Renal cortical epithelial cell (primary cell): ENCODE measurements at places on chromosomes 12 and 14.

DNA sequence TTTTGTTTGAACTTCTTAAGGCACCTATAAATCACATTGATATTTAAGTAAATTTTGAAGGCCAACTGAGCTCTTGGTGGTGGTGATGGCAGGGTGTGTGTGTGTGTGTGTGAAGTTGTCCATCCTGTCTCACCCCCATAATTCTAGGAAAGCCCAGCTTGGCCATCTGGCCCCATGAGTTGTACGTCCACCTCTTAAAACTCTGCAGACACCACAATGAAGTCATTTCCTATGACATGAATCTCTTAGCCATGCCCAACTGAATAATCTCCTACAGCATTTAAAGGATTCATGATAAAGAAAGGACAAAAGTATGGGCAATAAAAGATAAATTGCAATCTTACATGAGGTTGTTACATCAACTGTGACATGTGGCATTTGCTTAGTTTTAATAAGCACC lies 123.4 kb downstream of the TTC7B start:
- no peak for DNase-seq

DNA sequence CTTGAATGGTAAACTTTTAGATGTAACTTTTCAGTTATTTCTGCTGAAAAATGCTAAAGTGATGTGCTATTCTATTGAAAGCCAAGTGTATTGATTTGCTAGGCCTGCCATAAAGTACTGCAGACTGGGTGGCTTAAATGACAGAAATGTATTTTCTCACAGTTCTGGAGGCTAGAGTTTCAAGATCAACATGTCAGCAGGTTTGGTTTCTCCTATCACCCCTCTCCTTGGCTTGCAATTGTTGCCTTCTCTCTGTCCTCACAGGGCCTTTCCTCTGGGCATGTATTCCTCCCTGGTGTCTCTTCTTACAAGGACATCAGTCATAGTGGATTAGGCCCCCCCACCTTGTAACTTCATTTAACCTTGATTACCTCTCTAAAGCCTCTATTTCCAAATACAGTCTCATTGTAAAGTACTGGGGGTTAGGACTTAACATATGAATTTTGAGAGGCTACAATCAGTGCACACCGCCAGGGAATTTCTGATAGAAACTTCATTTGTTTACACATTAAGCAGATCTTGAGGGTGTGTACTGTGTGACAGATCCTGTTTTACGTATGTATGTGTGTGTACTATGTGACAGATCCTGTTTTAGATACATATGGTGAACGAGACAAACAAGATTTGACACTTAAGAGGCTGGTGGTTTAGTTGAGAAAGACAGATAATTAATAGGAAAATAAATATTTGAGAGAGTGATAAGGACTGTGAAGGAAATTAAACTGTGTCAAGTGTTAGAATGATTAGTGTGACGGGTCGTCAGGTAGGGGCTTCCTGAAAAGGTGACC lies 49.5 kb downstream of the ADIPOR2 start:
- no peak for DNase-seq

DNA sequence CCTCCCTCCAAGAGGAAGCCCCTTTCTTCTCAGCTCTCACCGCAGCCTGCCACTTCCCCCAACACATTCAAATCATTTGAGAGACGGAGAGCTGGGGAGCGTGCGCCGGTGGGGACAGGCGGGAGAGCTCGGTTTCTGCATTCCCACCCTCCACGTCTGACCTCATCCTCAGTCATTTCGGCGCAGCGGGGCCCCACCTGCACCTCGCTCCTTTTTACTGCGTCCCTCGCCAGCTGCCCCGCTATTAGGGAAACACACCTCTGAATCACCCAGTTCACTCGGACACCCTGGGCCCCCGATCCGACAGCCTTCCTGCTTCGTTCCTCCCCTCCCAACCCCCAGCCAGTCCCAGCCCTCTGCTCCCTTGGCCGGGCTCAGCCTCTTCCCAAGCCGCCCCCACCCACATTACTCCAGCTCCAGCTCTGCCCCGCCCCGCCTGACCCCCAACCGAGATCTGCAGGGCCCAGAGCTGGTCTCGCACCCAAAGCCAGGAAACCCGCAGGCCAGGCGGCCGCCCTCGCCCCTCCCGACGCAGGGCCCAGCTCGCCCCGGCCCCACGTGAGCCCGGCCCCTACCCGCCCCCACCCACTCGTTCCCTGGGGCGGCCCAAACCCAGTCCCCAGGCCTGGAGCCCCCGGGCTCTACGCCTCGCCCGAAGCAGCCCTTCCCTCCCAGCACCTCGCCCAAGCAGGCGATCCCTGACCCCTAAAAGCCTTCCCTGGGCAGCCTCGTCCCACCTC lies 783 bp downstream of the CORO1C start:
- DNase-seq = peak; percentile 52

DNA sequence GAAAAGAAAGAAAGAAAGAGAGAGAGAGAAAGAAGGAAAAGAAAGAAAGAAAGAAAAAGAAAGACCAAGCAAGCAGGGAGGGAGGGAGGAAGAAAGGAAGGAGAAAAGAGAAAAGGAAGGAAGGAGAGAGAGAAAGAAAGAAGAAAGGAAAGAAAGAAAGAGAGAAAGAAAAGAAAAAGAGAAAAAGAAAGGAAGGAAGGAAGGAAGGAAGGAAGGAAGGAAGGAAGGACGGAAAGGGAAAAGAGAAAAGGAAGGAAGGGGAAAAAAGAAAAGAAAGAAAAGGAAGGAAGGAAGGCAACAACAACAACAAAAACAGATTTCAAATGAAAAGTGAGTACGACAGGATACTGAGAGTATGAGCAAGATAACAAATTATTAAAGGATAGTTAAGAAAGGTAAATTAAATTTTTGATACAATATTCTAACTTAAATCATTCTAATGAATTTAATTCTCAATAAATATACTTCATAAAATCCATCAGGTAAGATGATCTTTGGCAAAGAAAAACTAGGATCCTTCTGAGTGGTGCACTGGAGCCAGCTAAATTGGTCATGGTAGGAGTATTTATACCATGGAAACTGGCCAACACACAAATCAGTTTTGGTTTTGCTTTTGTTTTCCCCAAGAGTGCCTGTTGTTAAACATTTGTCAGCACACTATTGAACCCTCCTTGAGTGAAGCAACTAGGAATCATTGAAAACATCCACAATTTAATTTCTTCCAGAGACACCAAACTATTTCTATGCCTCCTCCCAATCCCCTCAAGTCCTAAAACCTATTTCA lies 56.1 kb upstream of the DYRK2 start:
- DNase-seq = peak; percentile 89

DNA sequence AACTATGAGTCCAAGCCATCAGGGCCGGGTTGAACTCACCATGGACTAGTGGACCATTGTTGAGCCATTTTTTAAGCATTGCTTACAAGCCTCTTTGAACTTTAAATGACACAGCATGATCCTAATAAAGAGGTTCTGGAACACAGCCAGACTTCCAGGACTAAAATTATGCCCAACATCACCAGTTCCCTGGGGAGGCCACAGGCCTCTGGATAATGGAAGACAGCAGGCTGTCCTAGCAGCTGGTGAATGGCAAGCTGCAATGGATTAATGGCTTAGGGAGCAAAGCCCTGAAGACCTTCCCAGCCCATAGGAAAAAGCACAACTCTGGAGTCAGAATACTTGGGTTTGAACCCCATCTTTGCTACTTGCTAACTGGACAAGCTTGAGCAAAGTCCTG lies 71.3 kb downstream of the FLRT2 start:
- no peak for DNase-seq

GRCh38 chr14:23379366-23380196 lies 2.7 kb downstream of the CMTM5 start:
- peak; percentile 18 for DNase-seq

DNA sequence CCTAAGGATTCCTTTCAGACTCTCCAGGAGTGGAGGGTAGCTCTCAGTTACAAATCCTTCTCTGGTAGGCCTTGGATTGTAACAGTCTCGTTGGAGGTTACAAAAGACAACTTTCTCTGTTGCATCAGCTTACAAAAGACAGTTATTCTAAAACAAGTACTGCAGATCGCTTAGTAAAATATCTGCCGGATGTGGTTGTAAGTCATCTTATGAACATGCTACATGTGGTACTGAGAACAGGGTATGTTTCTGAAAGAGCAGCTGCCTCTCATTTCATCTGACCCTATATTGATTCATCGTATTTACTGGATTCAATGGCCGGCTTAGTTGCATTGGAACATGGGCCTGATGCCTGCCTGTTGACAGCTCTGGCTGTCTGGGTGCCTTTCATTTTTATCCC lies 157.4 kb downstream of the PTCSC3 start:
- no peak for DNase-seq

DNA sequence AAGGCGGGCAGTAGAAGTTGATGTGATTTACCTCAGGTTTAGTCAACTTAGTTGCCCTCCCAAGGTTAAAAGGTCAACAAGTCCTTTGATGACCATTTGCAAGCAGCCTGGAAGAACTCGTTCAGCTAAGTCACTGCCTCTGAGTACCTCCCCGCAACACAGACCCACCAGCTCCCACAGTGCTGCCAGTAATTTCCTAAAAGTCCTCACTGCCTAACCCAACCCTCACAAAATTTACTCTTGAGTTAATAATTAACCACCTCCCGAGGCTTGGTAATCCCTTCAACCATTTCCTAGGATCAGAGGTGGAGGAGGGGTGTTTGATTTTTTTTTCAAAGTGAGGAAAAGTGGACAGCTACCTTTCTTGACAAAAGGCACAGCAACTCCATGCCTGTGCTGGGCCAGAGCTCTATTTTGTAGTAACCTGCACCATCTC lies 55.8 kb downstream of the MAP3K9 start:
- DNase-seq = peak; percentile 90
